ENCODE measurements at places on chromosomes 7 and 10. TPM values are rescaled to one million over a fixed set of nuclear protein-coding genes. Genes with fewer than 3 reads are reported as not detected.

The IL15RA gene
- total RNA-seq, result 3.9 TPM

The EPO gene
- total RNA-seq, result not detected

The MPP7 gene
- total RNA-seq, result 2.2 TPM

The CUZD1 gene
- 0.72 TPM for total RNA-seq

The TUBAL3 gene
- not detected for total RNA-seq

The WDFY4 gene
- not detected for total RNA-seq

The R3HCC1L gene
- total RNA-seq, result 14.9 TPM

The CYP3A7 gene
- not detected for total RNA-seq

The SPDYE16 gene
- total RNA-seq, result 0.08 TPM

The OR2A1 gene
- total RNA-seq, result not detected

The BMPER gene
- total RNA-seq, result 0.37 TPM

The PRKCQ gene
- 3.7 TPM for total RNA-seq

The AKR1C4 gene
- not detected for total RNA-seq

The MMP21 gene
- total RNA-seq, result not detected

The ANAPC16 gene
- total RNA-seq, result 20.0 TPM

The MYO3A gene
- total RNA-seq, result not detected

The SPDYE2B gene
- not detected for total RNA-seq
